ENCODE measurements at places on chromosomes 16 and 17. TPM values are rescaled to one million over a fixed set of nuclear protein-coding genes. Genes with fewer than 3 reads are reported as not detected.

CEP295NL gene
- 1.5 TPM for total RNA-seq

METTL23 gene
- total RNA-seq, result 46.0 TPM

DNA sequence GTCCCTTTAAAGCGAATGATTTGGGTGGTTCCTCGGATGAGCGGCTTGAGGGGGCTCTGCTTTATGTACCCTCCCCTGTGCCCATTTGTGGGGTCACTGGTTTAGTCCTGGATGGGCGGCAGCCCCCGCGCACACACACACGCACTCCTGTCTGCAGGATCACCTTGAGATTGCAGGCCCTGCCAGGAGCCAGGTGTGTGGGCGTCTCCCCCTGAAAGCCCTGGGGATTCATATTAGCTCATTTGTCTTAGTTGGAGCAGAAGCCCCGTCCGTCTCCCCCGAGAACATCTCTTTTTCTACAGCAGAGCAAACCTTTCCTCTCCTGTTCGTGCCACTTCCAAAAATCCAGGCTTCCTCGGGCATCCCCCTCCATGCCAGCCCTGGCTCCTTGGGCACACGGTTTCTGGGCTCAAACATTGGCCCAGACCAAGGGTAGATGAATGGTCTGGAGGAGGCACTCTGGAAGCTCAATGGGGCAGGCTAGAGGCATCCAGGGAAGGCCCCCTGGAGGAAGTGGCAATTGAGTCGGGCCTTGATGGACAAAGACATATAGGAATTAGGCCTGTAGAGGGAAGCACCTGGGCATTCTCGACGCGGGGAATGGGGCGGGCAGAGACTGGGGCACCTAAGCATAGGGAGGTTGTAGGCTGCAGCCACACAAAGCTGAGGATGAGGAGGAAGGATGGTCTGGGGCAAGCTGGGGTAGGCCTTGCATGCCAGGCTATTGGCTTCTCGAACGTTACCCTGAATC lies 218.5 kb upstream of the GSE1 start:
- no peak for DNase-seq

HOXB4 gene
- 9.7 TPM for total RNA-seq

GRCh38 chr16:1907226-1907860 lies 10.9 kb downstream of the HS3ST6 start:
- DNase-seq, result no peak

RASD1 gene
- total RNA-seq, result 0.21 TPM

HNF1B gene
- total RNA-seq, result not detected

GRCh38 chr16:10312784-10313724 lies 72.8 kb upstream of the ATF7IP2 start:
- DNase-seq, result no peak

PERCC1 gene
- not detected for total RNA-seq

TNK1 gene
- total RNA-seq, result 0.90 TPM

GRCh38 chr17:19342611-19343255 lies 19.8 kb downstream of the B9D1 start:
- no peak for DNase-seq

GRCh38 chr16:67084345-67085028 lies 25.3 kb upstream of the PHAF1 start:
- no peak for DNase-seq

HAS3 gene
- total RNA-seq, result 0.72 TPM

COASY gene
- 71.5 TPM for total RNA-seq

DNA sequence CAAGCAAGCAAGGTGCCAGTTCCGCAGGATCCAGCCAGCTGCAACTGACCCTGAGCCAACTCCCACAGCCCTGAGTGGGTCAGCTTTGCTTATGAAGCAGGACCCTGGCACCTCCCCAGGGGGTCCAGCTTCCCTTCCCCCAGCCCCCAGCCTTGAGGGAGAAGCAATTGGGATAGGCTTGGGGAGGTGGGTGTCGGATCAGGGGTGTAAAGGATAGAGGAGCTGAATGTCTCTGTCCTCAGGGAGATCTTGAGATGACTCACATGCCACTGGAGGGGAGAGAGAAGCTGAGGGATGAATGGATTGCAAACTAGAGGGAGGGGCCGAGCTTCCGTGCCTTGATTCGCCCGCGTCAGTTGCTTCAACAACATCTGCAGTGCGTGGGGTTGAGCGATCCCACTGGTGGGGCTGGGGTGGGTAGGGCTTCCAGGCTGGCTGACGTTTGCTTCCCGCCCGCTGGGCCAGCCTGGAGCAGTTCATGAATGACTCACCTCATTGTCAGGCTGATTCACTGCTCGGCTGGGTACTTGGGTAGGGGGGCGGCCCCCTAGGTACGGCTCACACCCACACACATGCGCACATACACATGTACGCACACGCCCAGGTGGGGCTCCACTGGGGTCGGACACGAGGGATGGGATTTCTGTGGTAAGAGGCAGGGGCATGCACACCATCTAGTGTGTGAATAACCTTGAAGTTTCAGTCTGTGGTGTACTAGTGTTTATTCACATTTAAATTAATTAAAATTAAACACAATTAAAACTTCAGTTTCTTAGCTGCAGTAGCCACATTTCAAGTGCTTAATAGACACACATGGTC lies 3.6 kb upstream of the HROB start:
- DNase-seq, result peak; percentile 95

SULT1A2 gene
- total RNA-seq, result 1.6 TPM

Measured in A673 (cell line).